NCI-H69 (cell line): ENCODE measurements at places on chromosomes 6 and 20.

DNA sequence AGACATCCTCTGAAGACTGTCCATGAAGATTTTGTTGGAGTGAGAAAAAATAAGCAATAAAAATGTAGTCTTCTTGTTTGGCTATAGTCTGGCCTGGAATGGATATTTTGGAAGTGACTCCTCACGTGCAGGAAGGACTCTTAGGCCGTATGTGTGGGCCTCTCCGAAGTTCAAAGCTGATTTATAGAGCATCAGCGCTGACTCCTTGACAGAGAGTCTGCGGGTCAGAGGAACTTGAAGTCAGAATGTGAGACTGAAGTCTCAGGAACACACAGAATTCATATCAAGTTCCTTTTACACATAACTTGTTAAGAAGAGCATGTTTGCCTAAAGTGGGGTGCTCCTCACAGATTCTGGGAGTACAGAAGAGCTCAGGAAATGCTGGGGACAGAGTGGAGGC is 36.1 kb downstream of the EDN3 start:
- no peak for DNase-seq

DNA sequence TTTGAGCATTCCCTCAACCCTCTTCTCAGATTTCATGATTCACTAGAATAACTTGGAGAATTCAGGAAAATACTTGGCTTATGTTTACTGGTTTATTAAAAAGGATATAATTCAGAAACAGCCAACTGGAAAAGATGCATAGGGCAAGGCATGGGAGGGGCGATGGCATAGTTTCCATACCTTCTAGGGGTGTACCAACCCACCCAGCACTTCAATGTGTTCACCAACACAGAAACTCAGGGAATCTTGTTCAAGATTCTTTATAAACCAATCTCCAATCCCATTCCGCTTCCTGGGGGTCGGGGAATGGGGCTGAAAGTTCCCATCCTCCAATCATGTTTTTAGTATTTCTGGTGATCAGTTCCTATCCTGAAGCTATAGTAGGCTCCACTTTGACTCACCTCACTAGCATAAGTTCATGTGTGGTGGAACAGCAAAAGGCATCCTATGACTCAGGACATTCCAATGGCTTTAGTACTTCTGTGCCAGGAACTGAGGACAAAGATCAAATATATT is 164.4 kb downstream of the SIM1 start:
- DNase-seq, result no peak

DNA sequence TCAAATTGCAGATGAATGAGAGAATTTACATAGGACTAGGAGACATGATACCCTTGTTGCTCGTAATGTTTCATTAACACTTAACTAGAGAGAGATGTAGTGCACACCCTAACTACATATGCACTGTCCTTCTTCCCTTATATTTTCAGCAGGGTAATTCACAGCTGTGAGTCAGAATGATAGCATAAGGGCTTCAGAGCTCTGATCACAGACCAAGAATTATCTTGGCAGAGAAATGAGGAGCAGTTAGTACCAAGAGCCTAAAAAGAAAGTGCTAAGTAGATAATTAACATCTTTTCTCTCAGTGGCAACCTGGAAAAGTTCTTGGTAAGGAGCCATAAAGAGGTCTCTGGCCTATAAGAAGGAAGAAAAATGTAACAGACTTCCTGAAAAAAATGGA is 35.8 kb downstream of the GRIK2 start:
- peak; percentile 84 for DNase-seq

- no peak for DNase-seq
Observed at GRCh38 chr20:32509639-32510066, 75.5 kb downstream of the NOL4L start.

DNA sequence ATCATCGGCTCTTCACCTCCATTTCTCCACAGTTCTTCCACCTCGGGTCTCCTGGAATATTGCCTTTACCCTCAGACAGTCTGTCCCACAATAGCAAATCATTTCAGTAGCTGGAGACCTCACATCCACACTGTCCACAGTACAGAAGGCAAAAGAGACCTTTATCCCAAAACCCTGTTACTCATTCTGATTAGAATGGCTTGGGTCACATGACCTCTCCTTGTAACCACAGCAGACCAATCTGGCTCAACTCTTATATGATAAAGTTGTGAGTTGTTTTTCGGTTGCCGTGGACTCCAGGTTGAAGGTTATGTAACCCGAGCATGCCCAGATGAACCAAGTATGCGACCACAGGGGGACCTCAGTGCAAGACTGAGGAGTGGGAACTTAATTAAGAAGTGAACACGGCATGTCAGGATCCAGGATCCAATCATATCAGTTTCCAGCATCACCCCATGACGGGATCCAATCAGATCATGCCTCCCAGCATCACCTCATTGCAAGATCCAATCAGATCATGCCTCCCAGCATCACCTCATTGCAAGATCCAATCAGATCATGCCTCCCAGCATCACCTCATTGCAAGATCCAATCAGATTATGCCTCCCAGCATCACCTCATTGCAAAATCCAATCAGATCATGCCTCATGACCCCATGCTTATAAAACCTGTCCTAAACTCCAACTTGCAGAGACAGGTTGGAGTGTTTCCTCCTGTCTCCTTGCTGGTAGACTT is 68.7 kb downstream of the LY86 start:
- no peak for DNase-seq

DNA sequence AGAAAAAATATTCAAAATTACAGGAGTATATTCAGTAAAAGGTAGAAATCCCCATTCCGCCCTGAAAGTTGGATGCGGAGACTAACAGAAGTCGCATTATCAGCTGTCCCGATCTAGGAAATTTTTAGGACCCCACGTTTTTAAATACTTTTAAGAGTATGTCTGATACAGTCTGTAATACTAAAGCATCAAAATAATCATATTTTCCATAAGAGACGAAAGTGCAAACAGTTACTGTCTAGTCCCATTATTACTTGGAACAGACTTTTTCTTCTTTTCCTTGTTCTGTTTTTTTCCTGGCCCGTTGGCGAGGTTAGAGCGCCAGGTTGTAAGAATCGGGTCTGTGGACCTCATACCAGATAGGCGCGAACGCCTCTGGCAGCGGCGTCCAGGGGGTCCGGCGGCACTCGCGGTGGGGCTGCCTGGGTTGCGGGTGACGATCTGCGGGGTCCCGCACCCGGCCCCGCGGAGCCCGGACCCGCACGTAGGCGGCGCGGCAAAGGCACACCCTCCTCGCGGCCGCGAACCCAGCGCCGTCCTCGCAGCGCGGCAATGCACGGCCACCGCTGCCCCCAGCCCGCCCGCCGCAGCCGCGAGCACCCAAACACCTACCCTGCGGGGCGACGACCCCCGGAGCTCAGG is 460 bp downstream of the PLAGL1 start:
- peak; percentile 18 for DNase-seq

DNA sequence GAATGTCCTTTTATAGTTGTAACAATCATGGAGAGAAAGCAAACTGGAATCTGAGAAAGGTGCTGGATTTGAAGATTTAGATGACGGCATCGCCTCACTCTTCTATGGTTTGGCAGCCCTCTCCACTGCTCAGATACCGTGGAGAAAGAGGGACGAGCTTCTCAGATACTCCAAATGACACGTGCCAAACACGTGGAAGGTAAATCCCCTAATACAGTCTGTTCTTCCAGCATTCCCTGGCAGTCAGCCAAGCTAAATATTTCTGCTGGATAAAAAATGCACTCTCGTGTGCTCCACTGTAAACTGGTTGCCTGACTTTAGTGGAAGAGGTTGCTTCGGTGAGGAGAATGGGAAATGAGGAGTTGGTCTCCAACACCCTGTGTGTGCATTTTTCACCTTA is 16.7 kb upstream of the PRDM1 start:
- peak; percentile 88 for DNase-seq

DNA sequence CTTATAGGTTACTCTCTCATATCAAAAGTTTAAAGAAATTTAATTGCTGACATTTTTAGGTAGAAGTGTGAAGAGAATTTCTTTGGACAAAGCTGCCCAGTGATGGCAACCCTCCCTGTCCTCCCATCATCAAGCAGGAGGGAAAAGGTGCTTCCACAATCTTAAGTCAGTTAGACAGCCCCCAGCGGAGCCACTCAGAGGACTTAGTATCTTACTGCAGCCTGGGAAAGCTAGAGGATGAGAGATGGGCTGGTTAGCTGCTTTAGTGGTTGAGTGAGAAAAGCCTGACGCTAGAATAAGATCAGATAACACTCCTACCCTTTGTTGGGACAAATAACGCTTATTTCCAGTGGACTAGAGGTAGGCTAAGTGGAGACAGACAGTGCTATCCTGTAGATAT is 227.1 kb downstream of the RFPL4B start:
- DNase-seq, result no peak

- DNase-seq, result no peak
Observed at GRCh38 chr6:82118150-82118562, 129.4 kb downstream of the IBTK start.

DNA sequence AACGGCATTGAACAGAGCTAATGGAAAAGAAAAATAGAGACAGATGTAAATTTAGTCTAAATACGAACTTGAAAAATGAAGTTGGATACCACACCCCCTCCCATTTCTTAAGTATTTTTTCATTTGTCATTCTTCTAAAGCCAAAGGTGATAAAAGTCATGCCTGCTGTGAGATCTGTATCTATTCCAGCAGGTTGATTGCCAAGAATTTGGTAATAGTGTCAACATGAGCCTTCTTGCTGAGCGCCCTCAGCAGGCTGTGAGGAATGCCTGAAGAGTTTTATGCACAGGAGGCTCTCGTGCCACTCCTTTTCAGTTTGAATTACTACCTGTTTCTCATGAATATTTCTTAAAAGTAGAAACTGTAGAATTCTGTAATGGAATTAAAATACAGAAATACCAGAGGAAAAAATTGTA is 165.4 kb downstream of the QKI start:
- peak; percentile 43 for DNase-seq

DNA sequence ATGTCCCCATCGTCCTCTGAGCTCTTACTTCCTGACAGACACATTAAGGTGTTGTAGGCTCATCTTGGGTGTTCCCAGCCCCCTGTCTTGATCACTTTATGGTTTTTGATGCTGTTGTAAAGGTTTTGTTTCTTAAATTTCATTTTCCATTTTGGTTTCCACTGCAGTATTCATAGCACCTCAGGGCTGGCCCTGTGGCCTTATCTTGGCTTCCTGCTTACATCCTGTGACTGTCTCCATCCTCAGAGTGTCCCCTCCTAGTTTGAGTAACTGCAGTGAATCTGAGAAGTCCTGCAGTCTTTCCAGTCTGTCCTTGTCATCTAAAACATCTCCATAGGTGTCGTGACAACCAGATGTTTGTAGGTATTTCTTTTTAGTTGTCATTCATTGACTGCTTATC is 50.9 kb downstream of the JARID2 start:
- no peak for DNase-seq

- no peak for DNase-seq
Observed at GRCh38 chr6:151806757-151807512, 547 bp upstream of the ESR1 start.
